ENCODE measurements at places on chromosomes 3 and 15.

- no peak for DNase-seq
These were observed 19.7 kb downstream of the DAPK2 start for GRCh38 chr15:64026591-64026990.

DNA sequence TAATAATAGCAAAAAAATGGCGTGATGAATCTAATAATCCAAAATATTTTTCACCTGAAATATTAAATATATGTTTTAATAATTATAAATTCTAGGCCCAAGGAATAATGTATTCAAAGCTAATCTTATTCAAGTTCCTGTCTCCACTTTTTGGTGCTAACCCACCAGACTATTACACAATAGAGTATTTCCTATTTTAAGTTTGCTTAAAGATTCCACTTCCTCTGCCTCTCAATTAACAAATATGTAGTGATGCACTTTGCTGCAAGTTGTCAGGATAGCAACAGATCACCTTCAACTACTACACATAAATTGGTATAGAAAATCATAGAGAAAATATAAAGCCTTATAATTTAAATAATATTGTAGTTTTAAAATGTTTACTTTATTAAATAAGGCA lies 467.5 kb downstream of the C3orf38 start:
- no peak for DNase-seq

- no peak for DNase-seq
These were observed 261.1 kb downstream of the EPHB1 start for GRCh38 chr3:135056084-135056730.

- peak; percentile 58 for DNase-seq
These were observed 536 bp downstream of the SNAPC5 start for GRCh38 chr15:66496951-66497501.

- DNase-seq, result no peak
These were observed 3.1 kb upstream of the EXOG start for GRCh38 chr3:38493031-38493430.

DNA sequence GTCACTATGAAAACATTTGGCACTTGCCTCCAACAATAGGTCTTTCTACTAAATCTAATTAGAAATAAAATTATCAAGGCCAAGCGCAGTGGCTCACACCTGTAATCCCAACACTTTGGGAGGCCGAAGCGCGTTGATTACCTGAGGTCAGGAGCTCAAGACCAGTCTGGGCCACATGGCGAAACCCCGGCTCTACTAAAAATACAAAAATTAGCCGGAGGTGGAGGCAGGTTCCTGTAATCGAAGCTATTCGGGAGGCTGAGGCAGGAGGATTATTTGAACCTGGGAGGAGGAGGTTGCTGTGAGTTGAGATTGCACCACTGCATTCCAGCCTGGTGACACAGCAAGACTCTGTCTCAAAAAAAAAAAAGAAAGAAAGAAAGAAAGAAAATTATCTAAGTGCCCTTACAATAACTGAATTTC lies 1.6 kb upstream of the PLD1 start:
- DNase-seq, result no peak

- DNase-seq, result no peak
These were observed 71.0 kb downstream of the CCK start for GRCh38 chr3:42194943-42195510.

DNA sequence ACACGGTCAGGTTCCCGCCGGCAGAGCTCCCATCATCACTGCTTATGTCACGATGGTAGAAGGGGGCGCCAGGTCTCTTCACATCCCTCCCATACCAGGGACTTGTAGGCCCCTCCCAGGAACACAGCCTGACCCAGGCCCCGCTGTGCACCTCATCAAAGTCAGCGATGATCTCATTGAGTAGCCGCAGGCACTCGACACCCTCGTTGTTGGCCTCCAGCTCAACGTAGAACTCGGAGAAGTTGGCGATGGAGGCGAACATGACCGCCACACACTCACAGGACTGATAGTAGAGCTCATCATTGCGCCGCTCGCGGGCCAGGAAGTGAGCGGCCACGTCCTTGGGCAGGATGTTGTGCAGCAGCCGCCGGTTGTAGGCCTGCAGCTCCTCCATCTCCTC lies 89.2 kb downstream of the SEC22A start:
- DNase-seq, result no peak

- no peak for DNase-seq
These were observed 51.7 kb downstream of the CNTN3 start for GRCh38 chr3:74562558-74563269.

GRCh38 chr15:38768970-38769369 lies 204.4 kb upstream of the RASGRP1 start:
- DNase-seq, result no peak

DNA sequence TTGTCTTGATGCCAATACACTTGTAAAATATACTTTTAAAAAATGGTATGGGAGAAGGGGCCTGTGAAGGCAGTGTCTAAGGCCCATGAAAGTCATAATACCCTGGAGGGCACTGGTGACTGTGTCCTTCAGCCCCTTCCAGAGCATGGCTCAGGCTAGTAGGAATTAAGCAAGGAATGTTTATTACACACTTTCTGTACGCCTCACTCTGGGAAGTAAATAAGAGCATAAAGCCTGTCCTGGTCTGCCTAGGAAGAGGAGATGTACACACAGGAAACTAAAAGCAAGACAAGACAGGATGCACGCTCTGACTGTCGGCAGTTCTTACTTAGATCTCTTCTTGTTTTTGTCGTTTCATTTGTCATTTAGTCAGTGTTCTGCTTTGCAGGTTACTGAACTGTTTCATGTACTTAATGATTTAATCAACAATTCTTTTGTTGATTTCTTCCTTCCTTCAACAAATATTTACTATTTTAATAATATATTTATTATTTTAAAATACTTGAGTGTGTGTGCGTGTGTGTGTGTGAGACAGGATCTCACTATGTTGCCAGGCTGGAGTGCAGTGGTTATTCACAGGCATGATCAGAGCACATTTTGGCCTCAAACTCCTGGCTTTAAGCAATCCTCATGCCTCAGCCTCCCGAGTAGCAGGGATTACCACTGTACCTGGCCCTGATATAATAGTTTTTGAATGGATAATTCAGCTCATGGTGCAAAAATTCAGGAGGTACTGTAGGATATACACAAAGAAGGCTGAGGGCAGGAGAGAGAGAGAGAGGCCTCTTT lies 9.0 kb upstream of the SMAD6 start:
- no peak for DNase-seq

GRCh38 chr3:145197051-145197820 lies 963.7 kb downstream of the PLOD2 start:
- no peak for DNase-seq

DNA sequence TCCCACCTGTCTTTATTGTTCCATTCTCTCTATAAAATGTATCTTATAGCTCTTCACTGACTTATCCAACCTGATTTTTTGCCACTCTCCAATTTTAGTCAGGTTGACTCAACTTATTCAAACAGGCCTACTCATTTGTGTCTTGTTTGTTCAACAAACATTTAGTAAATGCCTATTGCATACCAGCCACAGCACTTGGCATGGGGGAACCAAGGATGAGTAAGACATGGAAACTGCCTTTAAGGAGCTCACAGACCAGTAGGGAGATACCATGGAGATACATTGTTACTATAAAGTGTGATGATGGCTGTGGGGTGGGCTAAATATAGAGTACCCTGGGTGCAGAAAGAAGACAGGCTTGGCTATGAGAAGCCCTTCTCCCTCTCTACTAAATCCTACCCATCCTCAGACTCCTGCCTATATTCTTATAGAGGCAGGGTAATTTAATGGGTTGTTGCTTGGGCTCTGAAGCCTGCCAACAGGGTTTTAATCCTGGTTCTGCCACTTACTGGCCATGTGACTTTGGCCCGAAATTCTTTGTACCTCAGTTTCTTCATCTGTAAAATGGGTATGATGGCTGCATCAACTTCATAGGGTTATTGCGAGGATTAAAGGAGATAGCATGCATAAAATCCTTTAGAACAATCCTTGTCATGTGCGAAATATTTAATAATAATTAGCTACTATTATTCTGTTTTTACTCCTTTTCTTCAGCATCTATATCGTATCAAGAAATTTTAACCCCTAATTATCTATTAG lies 348.5 kb upstream of the UMPS start:
- no peak for DNase-seq

GRCh38 chr3:185402561-185402960 lies 39.6 kb downstream of the MAP3K13 start:
- DNase-seq, result no peak

DNA sequence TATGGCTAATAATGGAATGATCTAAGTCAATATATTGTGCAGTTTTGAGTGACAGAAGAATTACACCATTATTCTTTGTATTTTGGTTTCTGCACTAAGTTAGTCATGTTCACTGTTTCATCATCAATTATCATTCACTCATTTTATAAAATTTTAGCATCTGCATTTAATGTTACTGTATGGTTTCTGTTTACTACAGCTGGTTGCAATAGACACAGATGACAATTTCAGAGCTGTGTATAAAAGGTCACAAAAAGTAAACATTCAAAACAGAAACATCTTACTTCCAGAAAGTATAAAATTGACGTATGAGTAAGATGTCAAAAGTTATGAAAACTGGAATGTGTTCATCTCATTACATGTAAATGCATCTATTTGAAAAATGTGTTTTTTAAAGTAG lies 111.1 kb upstream of the GBE1 start:
- DNase-seq, result no peak

DNA sequence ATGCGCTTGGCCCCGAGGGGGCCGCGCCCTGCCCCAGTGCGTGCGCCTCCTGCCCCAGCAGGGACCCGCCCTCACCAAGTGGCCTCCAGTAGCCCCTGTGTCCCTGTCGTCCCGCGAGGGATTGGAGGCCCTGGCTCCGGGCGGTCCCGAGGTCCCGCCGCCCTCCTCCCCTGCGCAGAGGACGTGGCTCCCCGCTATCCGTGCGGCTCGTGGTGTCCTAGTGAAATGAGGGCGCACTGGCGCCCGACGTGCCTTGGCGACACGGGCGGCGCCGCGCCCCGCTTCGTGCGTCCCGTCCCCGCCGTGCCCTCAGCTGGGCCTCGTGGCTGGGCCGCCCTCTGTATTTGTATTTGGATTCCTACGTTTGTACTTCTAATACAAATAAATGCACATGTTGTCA lies 557.5 kb downstream of the OCA2 start:
- no peak for DNase-seq

DNA sequence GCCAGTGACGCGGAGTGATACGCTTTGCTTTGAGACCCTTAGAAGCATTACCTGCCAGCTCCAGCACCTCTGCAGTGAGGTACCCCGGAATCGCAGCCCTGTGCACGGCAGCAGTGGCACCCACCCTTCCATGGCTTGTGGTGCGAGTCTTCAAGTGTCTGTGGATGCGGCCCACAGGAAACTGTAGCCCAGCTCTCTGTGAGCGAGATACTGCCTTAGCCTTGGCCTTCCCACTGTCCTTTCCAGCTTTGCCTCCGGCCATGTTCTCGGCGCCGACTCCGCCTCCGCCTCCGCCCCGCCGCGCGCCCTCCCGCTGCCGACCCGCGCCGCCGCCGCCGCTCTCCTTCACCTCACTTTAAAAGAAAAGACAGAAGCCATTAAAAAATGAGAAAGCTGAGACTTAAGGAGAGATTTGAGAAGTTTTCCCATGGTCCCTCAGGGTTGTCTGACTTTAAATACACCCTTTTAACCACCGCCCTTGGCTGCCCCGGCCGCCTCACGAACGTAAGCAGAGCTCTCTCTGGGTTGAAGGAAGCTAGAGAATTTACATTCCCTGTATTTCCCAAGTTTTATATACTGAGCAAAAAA lies 78.5 kb upstream of the FAM174B start:
- DNase-seq, result peak; percentile 54

GRCh38 chr3:59107856-59108815 lies 58.3 kb upstream of the CFAP20DC start:
- no peak for DNase-seq

DNA sequence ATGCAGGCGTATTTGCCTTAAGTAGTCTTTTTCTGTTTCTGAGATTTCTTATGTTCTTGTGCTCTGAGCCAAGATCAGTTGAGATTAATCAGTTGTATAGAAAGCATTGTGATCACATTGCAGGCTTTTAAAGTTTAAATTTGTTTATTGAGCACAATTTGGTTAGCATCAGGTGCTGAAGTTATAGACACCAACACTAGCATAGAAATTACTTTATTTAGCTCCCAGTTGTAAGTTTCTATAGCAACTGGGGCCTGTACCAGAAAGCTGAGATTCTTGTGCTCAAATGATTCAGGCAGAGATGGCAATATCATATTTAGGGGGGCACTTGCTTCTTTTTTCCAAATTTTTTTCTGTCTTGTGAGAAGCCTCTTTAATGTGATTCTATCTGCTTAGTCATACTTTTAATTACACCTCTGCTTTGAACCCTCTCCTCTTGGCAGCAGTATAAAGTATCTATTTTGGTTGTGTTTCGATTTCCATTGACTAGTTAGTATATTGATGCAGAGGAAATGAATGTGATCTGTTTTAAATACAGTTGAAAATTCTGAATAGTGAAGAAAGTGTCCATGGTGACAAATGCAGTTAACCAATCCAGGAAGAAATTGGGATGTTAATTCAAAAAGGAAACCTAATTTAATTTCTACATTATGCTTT lies 241.7 kb upstream of the GBE1 start:
- no peak for DNase-seq

DNA sequence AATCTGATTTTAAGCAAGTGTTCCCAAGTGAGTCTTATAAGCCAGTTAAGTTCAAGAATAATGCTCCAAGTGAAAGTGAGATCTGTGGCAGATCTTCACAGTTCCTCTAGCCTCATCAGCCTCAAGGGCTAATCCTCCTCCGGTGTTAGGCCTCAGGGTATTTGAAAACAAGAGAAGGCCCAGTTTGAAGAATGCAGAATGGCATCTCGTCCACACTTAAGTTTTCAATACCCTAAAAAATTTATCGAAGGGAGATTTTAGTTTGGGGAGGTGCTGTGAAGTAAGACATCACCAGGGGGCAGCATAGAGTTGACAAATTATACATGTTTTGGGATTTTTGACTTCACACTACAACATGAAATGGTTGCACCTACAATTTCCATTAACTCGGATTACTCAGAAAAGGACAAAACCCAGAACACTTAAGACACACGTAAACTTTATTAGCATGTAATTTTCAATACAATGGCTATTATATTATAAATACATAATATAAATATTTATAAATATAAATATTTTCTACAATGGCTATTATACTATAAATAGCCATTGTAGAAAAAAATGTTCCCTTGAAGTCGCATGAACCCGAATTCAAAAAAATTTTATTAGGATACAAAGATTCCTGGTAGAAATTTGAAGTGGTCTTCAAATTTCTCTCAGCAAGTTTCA lies 2.3 kb upstream of the TMEM266 start:
- peak; percentile 62 for DNase-seq

GRCh38 chr15:42608110-42608531 lies 32.7 kb downstream of the STARD9 start:
- no peak for DNase-seq

Measured in K562 (cell line).